ENCODE measurements at places on chromosomes 7 and 10.
A peak's percentile ranks its signal among the peaks of the same experiment; 100 is the strongest.

DNA sequence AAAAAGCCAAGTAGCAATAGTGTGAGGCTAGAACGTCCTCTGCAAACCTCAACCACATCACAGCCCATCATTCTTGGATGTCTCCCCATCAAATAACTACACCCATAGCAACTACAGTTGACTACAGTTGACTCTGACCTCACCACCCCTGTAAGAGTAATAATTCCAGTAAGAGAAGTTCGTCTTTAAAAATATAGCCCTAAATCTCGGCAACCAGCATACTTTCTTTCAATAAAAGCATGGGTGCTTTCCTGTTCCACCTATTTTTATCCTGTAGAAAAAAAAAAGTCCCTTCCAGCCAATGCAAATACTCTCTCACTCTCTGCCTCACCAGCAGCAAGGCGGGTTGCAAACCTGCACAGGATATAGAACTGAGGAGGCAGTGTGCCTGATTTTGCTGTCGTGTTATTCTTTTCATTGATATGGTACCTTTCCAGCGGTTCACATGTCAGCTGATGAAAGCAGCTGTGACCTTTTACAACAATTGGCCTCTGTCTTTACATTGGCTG is 187.5 kb upstream of the NFE2L3 start:
- no peak for DNase-seq

DNA sequence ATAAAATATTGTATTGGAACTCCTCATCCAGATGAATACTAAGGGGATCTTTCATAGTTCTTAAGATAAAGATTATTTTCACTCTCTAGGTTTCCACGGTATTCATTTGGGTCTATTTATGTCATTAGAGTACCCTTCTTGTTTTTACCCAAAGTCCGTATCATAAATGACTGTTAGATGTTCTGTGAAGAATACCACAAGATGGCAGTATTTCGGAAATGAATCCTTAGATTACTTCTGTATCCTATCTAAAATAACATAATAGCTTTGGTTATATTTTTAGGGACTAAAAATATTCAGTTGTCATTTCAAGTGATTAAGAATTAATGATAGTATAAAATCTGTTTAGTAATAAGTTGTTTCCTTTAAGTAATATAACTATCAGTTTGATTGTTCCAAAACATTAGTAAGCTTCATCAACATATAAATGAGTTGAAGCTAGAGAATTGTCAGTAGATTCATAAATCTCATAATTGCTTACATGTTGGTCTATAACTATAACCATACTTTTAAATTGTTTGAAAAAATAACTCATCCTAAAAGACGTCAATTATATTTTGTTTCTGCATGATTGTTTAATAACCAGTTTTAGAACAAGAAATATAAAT is 337.5 kb upstream of the KCND2 start:
- DNase-seq: peak; percentile 42

- DNase-seq: no peak
Measured at GRCh38 chr7:123999703-124000102, 33.2 kb downstream of the TMEM229A start.

GRCh38 chr7:1007901-1008300 is 24.9 kb downstream of the CYP2W1 start:
- no peak for DNase-seq

DNA sequence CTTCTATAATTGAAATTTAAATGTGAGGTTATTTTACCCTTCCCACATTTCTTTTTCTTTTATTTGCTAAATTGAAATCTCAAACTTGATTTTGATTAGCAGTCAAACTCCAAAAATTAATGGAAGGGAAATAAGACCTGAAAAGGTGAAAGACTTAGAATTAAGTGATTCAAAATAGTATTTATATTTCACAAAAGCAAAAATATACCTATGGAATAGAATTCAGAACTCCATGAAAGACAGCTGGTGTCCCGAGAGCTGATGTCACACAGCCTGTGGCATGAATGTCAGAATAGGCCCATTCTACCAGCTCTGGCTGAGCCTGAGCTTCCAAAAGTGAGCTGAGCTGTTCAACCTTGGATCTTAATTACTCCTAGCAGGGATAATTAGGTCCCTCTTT is at the start of gene FAM24A:
Gene FAM24A (plus strand): TSS at position 301 of the 400 bp plus-strand sequence. CDS start 1,025 bp downstream, outside the sequence.
- no peak for DNase-seq

GRCh38 chr7:28348636-28349035 is 63.7 kb upstream of the CREB5 start:
- no peak for DNase-seq

GRCh38 chr7:101935521-101936141 is 118.2 kb downstream of the CUX1 start:
- DNase-seq: no peak

- no peak for DNase-seq
Measured at GRCh38 chr7:3029138-3029537, 14.5 kb downstream of the CARD11 start.

- no peak for DNase-seq
Measured at GRCh38 chr7:12607134-12607533, 36.6 kb downstream of the SCIN start.

GRCh38 chr10:110083884-110084283 is 76.1 kb downstream of the ADD3 start:
- DNase-seq: peak; percentile 83

GRCh38 chr10:109062371-109062770 is 860.9 kb downstream of the XPNPEP1 start:
- DNase-seq: no peak

GRCh38 chr10:51961401-51961800 is 262.0 kb upstream of the CSTF2T start:
- DNase-seq: no peak

DNA sequence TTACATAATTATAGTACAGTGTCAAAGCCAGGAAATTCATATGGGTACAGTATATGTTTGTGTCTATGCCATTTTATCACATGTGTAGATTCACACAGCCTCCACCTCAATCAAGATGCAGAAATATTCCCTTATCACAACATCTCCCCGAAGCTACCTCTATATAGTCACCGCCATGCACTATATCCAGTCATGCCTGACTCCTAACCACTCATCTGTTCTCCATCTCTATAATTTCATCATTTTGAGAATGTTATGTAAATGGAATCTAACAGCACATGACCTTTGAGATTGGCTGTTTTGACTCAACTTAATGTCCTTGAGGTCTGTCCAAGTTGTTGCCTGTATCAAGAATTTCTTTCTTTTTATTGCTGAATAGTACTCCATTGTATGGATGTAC is 22.3 kb upstream of the SLC25A13 start:
- no peak for DNase-seq

GRCh38 chr10:132102071-132102716 is 36.4 kb downstream of the JAKMIP3 start:
- no peak for DNase-seq

- no peak for DNase-seq
Measured at GRCh38 chr10:119466076-119466475, 76.4 kb downstream of the RGS10 start.

DNA sequence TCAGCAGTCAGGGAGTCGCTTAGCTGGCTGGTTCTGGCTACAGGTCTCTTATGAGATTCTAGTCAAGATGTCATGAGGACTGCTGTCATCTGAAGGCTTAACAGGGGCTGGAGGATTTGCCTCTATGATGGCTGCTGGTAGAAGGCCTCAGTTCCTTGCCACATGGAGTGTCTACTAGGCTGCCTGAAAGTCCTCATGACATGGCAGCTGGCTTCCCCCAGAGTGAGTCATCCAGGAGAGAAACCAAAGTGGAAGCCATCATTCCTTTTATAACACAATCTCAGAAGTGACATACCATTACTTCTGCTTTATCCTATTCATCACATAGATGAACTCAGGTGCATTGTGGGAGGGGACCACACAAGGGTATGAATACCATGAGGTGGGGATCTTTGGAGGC is 75.1 kb downstream of the EXOC6 start:
- DNase-seq: peak; percentile 7

- DNase-seq: no peak
Measured at GRCh38 chr10:92082583-92083280, 159.2 kb downstream of the BTAF1 start.

DNA sequence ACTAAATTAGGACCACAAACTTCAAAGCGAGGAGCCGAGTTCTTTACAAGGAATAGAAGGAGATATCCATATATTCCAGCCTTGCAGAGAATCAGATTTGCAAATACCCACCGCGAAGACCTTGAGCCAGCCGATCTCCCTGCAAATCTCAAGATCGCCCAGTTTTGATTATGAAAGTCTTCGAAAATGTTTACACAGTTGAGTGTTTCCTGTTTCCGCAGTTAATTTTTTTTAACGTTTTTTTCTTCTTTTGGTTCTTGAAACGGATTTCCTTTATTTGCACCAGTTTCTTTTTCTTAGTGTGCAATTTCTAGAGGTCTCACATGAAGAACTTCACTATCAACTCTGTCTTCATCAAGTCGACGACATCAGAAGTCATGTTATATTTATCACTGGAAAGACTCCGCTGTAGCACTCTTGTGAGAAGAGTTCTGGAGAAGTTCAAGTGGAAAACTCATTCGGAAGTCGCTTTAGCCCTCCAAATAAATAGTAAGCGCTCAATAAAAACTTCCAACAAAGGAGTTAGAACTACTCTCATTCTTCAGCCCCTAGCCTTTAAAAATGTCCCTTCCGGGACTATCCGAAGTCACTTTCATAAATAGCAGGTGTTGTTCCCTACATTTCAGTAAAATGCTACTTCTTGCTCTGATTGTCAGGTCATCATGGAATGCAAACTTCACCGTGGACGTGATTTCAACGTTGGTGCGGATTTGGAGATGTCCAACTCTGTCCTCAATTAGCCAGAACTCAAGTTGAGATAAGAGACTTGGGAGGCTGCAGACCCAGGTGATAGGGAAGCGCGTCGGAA is 11.9 kb upstream of the SPAG6 start:
- DNase-seq: no peak

- DNase-seq: peak; percentile 49
Measured at GRCh38 chr10:93061594-93062513, 1.3 kb downstream of the CYP26C1 start.

GRCh38 chr7:18639711-18640110 is 144.2 kb downstream of the HDAC9 start:
- no peak for DNase-seq

- no peak for DNase-seq
Measured at GRCh38 chr10:53432035-53432434, 659.5 kb upstream of the MBL2 start.

GRCh38 chr7:83532219-83532618 is 116.7 kb downstream of the SEMA3E start:
- DNase-seq: no peak

- no peak for DNase-seq
Measured at GRCh38 chr10:91050371-91051034, 129.6 kb upstream of the ANKRD1 start.

GRCh38 chr10:10892290-10892875 is 125.3 kb upstream of the CELF2 start:
- DNase-seq: no peak

DNA sequence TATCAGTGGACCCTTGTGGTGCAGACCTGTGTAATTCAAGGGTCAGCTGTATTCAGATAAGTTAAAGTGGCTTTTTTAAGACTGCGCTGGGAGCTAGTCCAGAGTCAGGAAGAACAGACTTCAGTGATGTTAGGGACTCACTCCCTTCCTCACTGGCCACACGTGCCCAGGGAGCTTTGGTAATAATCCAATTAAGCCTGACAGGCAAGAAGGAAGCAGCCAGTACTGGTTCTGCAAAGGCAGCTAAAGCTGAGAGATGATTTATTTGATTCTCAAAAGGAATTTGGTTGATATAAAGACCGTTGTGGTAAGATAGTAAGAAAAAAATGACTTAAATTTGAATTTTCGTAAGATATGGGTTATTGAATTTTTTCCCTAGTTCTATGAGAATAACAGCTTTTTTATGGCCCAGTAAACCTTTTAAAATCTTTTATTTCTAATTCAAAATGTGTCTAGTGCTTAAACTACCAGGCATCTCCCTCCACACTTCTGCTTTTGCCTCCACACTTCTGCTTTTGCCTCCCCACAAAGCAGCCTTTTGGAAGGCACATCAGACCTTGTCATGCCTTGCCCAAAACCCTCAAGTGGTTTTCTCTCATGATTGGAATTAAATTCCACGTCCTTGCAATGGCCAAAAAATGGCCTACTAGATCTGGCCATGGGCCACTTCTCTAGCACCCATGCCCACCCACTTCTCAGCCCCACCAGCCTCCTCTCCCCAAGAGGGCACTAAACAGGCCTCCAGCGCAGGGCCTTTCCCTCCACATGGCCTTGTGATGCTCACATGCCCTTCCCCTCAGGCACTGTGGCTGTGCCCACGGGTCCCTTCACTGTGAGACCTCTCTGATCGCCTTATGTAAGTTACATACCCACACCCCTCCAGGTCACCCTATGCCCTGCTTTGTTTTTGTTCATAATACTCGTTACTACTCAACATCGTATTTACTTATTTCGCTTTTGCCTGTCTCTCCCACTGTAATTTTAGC is 92.5 kb downstream of the POU6F2 start:
- peak; percentile 95 for DNase-seq

GRCh38 chr10:116861796-116862195 is 12.5 kb downstream of the ENO4 start:
- no peak for DNase-seq

GRCh38 chr10:122140461-122140902 is 130.6 kb upstream of the BTBD16 start:
- DNase-seq: no peak

DNA sequence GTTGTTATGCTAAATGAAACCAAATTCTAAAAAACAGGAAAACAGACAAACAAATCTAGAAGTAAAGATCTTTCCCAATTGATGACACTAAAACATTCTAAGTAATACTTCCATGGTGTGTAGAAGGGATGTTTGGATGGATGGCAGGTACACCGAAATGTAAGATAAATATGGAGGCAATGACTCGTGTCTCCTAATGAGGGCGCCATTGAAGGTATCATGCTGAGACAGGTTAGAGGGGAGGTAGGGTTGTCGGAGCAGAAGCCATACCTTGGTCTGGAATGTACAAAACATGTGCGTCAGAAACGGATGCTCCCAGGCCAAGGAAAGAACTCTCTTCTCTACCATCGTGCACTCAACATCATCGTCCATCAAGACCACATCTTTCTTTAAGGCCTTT is 101.4 kb downstream of the PRKCQ start:
- DNase-seq: no peak

GRCh38 chr10:30365278-30365677 is 16.2 kb upstream of the MTPAP start:
- no peak for DNase-seq

GRCh38 chr7:35726654-35727053 is 31.7 kb upstream of the HERPUD2 start:
- DNase-seq: no peak

DNA sequence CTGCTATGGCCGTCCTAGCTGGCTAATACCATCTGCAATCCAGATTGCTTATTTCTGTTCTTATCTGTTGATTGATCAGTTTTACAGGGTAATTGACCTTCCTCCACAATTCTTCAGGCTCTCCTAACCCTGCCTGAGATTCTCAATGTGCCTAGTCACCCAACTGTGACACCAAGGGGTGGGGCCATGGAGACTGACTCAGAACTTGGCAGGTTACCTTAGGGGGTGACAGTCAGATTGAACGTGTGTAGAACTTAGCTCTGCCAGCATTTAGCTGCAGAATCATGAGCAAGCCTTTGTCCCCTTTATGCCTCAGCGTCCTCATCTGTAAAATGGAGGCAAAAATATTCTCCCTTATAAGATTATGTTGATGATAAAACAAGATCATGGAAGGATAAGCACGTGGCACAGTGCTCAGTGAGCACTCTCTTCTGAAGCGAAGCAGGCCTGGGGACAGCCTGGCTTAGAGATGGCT is 19.1 kb upstream of the LEP start:
- DNase-seq: peak; percentile 22

All from common myeloid progenitor, CD34-positive (primary cell).